ENCODE measurements at places on chromosomes 5 and 9.

- DNase-seq = no peak
Observed at GRCh38 chr5:83025690-83026478, 51.3 kb downstream of the TMEM167A start.

- DNase-seq = no peak
Observed at GRCh38 chr5:178699681-178700253, 30.7 kb downstream of the ZNF354A start.

GRCh38 chr5:140113180-140113698, 670 bp upstream of the PURA start:
- no peak for DNase-seq

GRCh38 chr5:178072749-178073148, 40.6 kb upstream of the N4BP3 start:
- no peak for DNase-seq

DNA sequence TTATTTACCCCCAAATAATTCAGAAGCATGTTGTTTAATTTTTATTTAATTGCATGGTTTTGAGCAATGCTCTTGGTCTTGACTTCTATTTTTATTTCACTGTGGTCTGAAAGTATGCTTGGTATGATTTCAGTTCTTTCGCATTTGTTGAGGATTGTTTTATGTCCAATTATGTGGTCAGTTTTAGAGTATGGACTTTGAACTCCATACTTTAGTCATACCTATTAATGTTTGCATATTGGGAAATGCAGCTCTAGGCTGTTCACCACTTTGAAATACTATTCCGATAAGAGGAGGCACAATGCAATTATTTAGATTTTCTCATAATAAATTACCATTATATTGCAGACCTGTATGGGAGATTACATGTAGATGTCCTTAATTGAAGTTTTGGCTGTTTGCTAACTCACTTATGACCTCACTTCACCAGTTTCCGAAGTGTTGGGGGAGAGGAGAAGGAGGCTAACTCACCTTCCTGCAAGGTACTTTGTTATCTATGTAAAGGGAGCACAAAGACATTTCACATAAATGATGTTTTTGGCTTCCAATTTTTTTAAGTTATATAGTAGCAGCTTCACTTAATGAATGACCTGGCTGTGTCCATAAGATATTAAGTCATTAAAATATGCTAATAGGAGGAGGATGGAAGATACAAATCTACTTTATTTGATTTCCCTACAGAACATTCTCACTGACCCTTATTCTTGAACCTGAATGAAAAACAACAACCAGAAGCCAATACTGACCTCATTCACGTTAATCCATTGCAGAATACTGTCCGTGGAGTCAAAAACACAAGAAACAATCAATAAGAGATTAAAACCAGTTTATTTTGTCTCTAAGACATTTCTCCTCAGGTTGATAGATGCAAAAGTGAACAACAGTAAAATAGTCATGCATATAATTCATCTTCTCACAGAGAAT, 970.3 kb upstream of the ARRDC3 start:
- DNase-seq = no peak

GRCh38 chr9:127974769-127975261, 6.0 kb downstream of the EEIG1 start:
- DNase-seq = no peak

DNA sequence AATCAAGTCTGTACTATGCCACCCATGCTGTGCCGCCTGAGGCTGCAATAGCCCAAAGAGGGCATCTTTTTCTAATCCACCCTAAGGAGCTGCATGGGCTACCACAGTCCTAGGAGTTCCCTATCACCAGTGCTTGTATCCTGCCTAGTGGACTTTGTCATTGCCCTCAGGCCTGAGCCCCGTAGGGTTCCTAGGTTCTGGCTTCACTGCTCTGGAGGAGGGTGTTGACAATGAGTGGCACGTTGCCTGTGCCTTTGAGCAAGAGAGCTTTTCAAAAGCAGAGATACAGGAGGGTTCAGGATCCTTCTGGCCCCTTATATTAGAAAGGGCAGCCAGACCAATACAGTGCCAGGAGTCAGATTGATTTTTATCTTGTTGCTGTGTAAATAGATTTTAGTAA, 93.0 kb downstream of the PRDM6 start:
- DNase-seq = no peak

GRCh38 chr9:114355821-114356220, 26.2 kb downstream of the ORM2 start:
- DNase-seq = no peak

DNA sequence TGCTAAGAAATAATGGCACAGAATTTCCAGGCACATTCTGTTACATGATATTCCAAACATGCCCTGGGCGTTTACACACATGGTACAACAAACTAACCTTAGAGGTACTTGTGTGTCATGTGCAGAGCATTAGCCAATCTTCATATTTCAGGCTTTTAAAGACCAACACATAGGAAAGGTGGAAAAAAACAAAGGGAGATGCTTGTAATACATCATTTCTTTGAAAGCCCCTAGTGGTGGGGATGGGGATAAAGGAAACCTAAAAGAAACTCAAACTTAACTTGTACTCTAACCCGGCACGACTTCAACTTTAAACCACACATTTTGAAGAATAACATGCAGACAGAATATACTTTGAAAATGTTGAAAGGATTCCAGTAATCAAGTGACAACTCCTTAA, 133.6 kb downstream of the PTPRD start:
- DNase-seq = no peak

- DNase-seq = no peak
Observed at GRCh38 chr5:103255691-103256090, 2.9 kb upstream of the MACIR start.

DNA sequence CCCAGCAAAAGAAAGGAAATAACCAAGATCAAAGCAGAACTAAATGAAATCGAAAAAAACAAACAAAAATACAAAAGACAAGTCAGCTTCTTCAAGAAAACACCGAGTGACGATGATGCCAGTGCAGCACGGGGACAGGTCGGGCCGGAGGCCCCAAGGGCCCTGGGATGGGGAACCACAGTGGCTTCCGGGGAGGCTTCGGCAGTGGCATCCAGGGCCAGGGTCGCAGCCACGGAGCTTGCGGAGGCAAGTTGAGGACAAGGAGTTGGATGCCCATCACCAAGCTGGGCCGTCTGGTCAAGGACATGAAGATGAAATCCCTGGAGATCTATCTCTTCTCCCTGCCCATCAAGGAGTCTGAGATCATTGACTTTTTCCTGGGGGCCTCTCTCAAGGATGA, 53.2 kb upstream of the WDR41 start:
- DNase-seq = no peak

- DNase-seq = no peak
Observed at GRCh38 chr5:88930335-88930734, 47.4 kb upstream of the MEF2C start.

- DNase-seq = no peak
Observed at GRCh38 chr9:22036866-22037626, 27.9 kb upstream of the CDKN2B start.

DNA sequence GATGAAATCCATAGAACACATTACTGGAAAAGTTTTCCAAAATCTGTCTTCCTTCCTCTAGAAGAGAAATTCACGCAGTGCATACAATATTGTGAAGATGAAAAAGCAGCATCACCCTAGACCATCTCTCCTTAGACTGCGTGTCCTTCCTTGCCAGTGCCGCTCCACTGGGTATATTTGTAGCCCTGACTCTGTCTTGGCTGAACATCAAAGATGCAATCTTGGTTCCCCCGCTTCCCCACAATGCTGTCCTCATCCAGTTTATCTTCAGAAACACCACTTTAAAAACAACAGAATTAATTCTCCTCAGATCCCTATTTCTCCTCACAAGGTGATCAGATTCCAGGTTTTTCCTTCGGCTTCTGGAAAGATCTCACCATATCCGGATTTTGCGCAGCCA, 53.9 kb downstream of the ROR2 start:
- DNase-seq = no peak

- no peak for DNase-seq
Observed at GRCh38 chr5:17287501-17288155, 70.2 kb downstream of the BASP1 start.

- DNase-seq = no peak
Observed at GRCh38 chr5:133114933-133115310, 63.1 kb downstream of the HSPA4 start.

GRCh38 chr5:137304226-137304874, 194.8 kb downstream of the SPOCK1 start:
- DNase-seq = no peak

- no peak for DNase-seq
Observed at GRCh38 chr5:124408738-124409453, 337.5 kb downstream of the ZNF608 start.

DNA sequence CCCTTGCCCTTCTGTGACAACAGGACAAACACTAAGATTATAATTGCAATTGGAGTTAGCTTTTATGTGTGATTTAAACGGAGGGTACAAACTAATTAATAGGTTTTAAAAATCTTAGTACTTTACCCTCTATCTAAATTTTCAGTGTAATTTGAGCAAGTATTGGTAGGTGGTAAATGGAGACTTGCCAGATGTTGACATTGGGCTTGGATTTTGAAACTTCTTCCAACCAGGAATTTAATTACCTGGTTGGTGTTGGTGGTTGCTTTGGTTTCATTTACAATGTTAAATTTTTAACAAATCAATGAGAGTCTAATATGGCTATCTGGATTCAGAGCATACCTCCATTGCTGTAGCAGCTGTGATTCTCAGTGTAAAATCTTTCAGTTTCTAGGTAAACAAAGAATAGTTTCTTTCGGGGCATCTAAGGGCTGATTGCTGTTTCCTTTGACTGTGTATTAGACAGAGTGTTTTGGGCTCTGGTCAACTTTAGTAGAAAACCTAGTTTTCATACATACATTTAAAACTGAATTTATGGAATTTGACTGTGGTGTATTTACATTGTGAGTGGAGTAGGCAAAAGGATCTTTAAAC, 1.9 kb downstream of the DAPK1 start:
- no peak for DNase-seq

- DNase-seq = no peak
Observed at GRCh38 chr9:72855890-72856523, 96.8 kb downstream of the ALDH1A1 start.

DNA sequence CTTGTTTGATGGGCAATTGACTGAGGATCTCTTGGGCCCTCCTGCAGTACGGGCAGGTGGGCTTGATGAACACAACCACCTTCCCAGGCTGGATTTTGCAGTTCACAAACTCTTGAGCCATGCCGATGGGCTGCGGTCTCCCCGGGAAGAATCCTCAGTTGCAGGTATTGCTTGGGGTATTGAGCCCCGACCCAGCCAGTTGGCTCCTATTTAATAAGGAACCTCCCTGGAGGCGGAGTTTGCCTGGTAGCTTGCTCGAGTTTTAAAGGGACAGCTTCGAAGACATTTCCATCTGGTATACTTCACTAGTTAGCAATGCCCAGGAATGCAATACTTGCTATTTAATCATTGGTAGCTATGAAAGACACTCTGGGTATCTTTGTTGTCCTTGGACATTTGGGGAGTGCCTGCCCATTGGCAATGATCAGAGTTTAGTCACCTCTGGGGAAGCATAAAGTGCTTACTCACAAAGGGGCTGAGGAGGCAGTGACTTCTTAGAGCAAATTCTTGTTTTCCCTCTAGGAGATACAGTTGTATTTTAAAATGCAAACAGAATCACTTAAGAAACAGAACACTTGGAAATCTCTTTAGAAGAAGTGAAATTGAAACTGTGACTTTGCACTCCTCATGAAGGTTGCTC, at the start of gene GLRX:
Gene GLRX (minus strand): TSS at position 185 of the 640 bp plus-strand sequence. CDS start 64 bp downstream, at position 121.
- peak; percentile 64 for DNase-seq

DNA sequence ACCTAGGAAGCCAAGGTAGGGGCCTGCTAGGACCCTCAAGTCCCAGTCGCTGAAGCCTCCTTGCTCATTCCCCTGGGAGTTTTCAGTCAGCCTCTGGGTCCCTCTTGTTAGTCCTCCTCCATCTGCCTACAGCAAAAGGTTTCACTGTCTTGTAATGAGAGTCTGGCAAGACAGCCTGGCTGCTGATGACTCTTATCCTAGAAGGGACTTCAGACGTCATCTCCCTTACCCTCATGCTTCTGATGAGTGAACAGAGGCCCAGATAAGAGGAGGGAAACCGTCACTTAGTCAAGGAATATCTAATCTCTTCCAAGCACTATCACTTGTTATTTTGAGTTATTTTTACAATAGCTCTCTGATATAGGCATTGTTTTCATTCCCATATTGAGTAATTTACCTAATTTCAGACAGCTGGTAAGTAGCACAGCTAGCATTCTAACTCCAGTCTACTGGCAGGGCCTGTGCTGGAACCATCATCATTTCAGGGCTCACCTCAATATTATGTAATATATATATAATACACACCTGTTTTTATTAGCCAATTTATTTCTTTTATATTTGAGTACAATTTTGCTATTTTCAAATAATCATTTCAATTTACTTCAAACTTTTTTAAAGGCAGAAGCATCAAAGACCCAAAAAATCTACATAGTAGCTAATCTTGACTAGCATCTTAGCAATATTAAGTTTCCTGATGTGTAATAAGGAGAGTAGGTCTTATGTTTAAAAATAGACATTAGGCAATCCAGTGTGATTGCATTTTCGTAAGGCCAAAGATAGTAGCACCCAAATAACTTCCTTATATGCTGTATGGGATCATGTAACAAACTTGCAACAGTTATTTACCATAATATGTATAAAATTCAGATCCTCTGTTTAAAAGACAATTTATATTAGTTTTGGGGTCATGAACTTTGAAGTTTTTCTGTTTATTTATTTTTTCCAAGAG, 7.9 kb downstream of the CMYA5 start:
- no peak for DNase-seq

- no peak for DNase-seq
Observed at GRCh38 chr5:170748951-170749471, 34.5 kb upstream of the GABRP start.

GRCh38 chr5:136028090-136028489, 698 bp upstream of the TGFBI start:
- no peak for DNase-seq

- no peak for DNase-seq
Observed at GRCh38 chr5:175288048-175288621, 155.8 kb downstream of the DRD1 start.

DNA sequence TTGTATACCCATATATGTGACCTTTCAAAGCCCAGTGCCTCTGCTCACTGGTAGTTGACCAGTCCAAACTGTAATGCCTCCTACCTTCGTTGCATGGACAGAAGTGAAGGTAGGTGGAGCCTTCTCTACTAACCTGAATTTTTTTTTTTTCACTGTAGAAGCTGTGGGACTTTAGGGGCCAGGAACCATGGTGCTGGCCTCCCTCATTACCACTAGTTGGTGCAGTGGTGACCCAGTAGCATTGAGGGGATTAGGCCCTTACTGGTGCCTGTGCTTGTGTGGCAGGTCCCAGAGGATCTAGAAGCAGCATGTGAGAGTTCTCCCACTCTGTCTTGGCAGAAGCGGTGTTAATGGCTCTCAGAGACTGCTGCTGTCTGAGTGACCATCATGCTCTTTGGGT, 2.3 kb downstream of the RALGPS1 start:
- no peak for DNase-seq

DNA sequence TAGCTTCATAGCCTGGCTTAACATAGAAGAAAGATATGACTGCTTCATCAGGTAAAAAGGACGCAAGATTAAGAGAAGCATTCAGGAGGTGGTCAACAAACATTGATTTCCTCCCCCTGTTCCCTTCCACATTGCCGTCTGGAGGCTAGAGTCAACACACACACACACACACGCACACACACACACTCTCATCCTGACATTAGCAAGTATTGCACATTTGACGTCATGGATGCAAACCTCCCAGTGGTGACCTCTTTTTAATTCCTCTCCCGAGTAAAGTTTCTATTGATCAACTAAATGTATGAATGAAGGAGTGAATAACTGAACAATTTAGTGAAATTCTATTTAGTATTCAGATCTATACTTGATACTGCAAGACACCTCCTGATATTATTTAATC, 332.8 kb downstream of the ELAVL2 start:
- DNase-seq = no peak

GRCh38 chr9:136394312-136395019, 5.5 kb downstream of the SNAPC4 start:
- no peak for DNase-seq

GRCh38 chr9:99357575-99357974, 135.5 kb downstream of the SEC61B start:
- DNase-seq = no peak
